ENCODE measurements at places on chromosomes 2 and 18. TPM values are rescaled to one million over a fixed set of nuclear protein-coding genes. Genes with fewer than 3 reads are reported as not detected.

DNA sequence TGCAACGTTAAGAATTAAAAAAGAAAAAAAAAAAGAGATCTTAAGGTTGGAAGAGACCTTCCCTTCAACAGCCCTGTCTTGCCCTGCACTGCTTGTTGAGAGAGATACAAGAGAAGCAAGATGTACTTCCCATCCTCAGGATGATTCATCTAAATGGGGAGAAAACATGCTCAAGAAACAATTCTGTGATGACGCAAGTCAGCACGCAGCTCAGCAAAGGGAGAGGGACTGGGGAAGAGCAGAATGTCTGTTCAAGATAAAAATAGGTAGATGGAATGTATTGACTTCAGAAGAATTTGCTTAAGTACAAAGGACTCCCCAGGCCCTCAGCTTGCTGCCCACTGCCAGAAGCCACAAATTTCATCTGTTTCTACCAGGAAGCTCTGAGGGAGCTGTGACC, 198.2 kb upstream of the SPRED2 start:
- H3K27ac ChIP-seq, result no peak overlapping the region
- peaks cover 3% of the 10 kb centered on the region for H3K27me3 ChIP-seq
- H3K4me3 ChIP-seq, result no peak overlapping the region
- no peaks in the 10 kb centered on the region for H3K4me1 ChIP-seq
- DNase-seq, result no peak
- no peaks in the 10 kb centered on the region for H3K36me3 ChIP-seq

DNA sequence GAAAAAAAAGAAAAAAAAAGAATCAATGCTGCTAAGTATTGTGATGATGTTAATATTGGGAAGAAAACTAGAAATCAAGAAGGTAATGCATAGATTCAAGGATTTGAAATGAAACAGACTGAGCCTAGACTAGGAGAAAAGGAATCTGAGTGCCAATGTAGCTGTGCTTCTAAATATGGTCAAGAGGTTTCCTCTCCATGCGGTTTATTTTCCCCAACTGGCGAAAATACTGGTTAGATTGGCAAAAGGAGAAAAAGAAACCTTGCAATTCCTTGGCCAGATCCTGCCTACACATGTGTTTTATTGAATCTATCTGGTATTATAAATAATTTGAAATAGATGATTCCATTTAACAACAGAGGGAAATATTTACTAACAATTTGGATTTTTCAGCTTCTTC, 5.7 kb downstream of the SCN3A start:
- no peaks in the 10 kb centered on the region for H3K36me3 ChIP-seq
- no peak for DNase-seq
- no peak overlapping the region for H3K4me3 ChIP-seq
- no peak overlapping the region for H3K27ac ChIP-seq

The LINC00305 gene
- not detected for total RNA-seq

GRCh38 chr18:77250926-77251729, 1.5 kb downstream of the GALR1 start:
- peaks cover 65% of the 10 kb centered on the region for H3K27me3 ChIP-seq
- no peak overlapping the region for H3K27ac ChIP-seq
- peak overlapping the region; percentile 61 for H3K4me3 ChIP-seq
- H3K4me1 ChIP-seq, result peaks cover 14% of the 10 kb centered on the region

DNA sequence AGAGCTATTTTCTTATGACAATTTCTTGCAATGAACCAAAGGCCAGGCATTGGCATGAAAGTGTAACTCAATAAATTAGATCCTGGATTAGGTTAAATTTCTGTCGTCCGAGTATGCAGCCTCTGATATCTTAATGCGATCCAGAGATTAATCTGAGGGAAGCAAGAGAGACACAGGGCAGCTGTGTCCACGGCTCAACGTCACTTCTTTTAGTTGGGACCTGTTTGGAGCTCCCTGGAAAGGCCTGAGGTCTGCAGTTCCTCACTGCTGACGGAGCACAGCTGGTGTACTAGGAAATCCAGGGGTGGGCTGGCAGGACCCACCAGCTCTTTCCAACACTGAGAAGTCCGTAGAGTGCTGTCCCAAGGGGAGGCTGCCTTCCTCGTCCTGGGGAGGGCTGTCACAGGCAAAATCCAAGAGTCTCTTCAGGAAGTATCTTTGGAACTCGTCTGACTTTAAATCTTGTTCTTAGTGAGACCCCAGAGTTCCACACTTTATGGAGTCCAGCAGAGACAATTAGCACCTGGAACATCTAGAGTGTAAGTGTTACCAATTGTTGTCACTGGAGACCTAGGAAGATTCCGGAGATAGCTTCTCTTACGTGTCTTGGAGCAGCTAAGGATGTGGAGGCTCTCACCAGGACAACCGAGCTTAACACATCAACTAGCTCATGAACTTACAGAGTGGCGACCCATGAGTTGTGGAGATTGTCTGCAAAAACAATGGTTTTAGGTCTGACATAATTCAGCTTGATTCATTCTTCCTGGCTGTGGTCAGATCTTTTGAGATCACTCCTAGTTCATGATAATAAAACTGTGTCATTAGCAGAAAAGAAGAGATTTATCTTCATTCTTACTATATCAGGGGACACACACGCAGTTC, 173.7 kb downstream of the ACKR3 start:
- peaks cover 3% of the 10 kb centered on the region for H3K27me3 ChIP-seq
- no peaks in the 10 kb centered on the region for H3K36me3 ChIP-seq
- no peak for DNase-seq
- H3K4me3 ChIP-seq, result no peak overlapping the region
- no peaks in the 10 kb centered on the region for H3K4me1 ChIP-seq

DNA sequence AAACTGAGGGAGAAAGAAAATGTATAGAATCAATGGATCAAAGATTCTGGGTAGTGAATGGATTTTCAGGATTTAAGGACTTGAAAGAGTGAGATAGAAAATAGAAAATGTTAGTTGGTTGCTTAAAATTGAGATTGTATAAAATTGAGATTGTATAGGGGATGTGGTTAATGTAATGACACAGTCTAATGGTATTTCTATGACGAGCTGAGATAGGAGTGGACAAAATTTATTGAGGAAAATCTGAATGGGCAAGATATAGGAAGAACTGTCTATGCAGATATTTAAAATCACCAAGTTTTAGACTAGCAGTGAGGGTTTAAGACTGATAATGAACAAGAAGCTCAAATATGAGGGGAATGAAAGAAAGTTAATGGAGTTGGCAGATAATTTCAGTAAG, 406.6 kb downstream of the NYAP2 start:
- no peaks in the 10 kb centered on the region for H3K36me3 ChIP-seq
- H3K4me1 ChIP-seq, result no peaks in the 10 kb centered on the region
- no peak for DNase-seq
- H3K27ac ChIP-seq, result no peak overlapping the region
- H3K4me3 ChIP-seq, result no peak overlapping the region
- peaks cover 2% of the 10 kb centered on the region for H3K27me3 ChIP-seq

- H3K27ac ChIP-seq, result no peak overlapping the region
- H3K4me1 ChIP-seq, result peaks cover 17% of the 10 kb centered on the region
- no peaks in the 10 kb centered on the region for H3K36me3 ChIP-seq
- no peaks in the 10 kb centered on the region for H3K27me3 ChIP-seq
Observed at GRCh38 chr2:176003958-176004357, 1.9 kb upstream of the LNPK start.

- no peak overlapping the region for H3K4me3 ChIP-seq
- DNase-seq, result no peak
- no peak overlapping the region for H3K27ac ChIP-seq
- H3K4me1 ChIP-seq, result no peaks in the 10 kb centered on the region
Observed at GRCh38 chr2:204282525-204282924, 262.8 kb upstream of the PARD3B start.

- H3K4me1 ChIP-seq, result peaks cover 12% of the 10 kb centered on the region
- H3K4me3 ChIP-seq, result peak overlapping the region; percentile 88
- DNase-seq, result no peak
- H3K36me3 ChIP-seq, result peaks cover 39% of the 10 kb centered on the region
Observed at GRCh38 chr2:95208106-95208505, 785 bp downstream of the ZNF892 start.

The PLEK gene
- total RNA-seq, result 1.1 TPM

DNA sequence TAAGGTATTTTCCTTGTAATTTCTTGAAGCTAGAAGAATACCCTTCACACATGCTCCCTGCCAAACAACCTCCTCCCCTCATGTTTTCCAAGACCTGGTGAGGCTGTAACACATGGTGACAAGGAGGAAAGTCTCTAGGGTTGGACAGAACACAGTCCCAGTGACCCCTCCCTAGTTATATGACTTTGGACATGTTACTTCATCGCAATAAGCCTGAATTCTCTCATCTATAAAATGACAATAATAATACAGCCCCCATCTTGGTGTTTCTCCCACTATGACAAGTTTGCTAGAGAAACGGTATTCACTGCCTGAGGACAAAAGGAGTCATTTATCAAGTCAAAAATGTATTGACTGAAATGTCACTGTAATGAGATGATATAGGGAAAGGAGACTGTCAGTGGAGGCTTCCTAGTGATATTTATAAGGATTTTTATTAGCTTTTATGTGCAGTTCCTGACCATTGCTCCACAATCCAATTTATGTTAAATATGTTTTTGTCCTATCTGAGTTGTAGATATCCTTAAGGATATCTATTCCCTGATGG, 464.4 kb downstream of the SUCLG1 start:
- H3K27me3 ChIP-seq, result peaks cover 19% of the 10 kb centered on the region
- no peaks in the 10 kb centered on the region for H3K4me1 ChIP-seq
- no peak overlapping the region for H3K27ac ChIP-seq
- H3K36me3 ChIP-seq, result no peaks in the 10 kb centered on the region
- DNase-seq, result no peak

The BOLL gene
- total RNA-seq, result not detected

DNA sequence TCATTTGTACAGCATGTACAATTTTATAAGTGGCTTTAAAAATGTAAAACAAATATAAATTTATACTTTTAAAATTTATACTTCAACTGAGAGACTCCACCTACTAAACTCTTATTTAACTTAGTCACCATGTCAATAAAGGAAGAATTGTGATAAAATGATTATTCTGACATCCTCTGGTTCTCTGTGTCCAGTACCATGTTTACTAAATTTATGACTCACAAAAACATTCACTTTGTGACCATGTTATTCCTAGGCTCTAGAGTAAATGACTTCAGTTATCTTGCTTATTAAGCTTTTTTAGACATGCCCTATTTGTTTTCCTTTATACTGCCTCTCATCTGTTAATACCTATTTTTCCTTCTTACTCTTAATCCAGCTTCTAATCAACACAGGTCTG, 959.6 kb upstream of the SLC39A10 start:
- H3K4me3 ChIP-seq, result no peak overlapping the region
- no peak overlapping the region for H3K27ac ChIP-seq
- H3K4me1 ChIP-seq, result no peaks in the 10 kb centered on the region
- H3K27me3 ChIP-seq, result no peaks in the 10 kb centered on the region

The SCN9A gene
- not detected for total RNA-seq

DNA sequence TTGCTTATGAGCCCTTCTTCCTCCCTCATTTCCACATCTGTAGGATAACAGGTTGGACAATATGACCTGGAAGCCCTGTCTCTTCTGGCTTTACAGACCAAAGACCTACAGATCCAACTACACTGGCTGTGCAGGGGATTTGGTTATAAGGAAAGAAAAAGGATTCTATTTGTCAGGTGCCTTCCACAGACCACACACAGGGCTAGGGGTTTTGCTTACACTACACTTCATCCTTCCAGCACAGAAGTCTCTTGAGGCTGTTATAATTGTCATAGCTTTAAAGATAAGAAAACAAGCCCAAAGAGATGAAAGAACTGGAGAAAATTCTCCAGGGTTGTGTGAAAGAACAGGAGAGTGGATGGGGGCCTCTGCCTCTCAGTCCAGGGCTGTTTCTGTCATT, 302.6 kb downstream of the MYCN start:
- H3K36me3 ChIP-seq, result no peaks in the 10 kb centered on the region
- no peak overlapping the region for H3K27ac ChIP-seq
- H3K27me3 ChIP-seq, result peaks cover 4% of the 10 kb centered on the region
- no peaks in the 10 kb centered on the region for H3K4me1 ChIP-seq
- no peak overlapping the region for H3K4me3 ChIP-seq

DNA sequence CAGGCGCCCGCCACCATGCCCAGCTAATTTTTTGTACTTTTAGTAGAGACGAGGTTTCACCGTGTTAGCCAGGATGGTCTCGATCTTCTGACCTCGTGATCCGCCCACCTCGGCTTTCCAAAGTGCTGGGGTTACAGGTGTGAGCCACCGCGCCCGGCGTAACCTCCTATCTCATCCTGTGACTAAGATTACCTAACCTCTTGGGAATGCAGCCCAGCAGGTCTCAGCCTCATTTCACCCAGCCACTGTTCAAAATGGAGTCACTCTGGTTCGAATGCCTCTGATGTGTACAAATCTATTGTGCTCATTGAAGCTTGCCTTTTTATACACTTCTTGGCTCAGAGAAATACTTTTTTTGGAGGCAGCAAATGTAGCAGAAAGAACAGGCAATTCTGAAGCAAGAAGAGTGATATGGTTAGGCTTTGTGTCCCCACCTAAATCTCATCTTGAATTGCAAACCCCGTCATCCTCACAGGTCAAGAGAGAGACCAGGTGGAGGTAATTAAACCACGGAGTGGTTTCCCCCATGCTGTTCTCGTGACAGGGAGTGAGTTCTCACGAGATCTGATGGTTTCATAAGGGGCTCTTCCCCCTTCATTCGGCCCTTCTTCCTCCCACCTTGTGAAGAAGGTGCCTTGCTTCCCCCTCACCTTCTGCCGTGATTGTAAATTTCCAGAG, 60.6 kb downstream of the SLC4A3 start:
- no peak overlapping the region for H3K27ac ChIP-seq
- no peaks in the 10 kb centered on the region for H3K36me3 ChIP-seq
- H3K4me3 ChIP-seq, result no peak overlapping the region
- H3K4me1 ChIP-seq, result peaks cover 11% of the 10 kb centered on the region
- DNase-seq, result no peak

DNA sequence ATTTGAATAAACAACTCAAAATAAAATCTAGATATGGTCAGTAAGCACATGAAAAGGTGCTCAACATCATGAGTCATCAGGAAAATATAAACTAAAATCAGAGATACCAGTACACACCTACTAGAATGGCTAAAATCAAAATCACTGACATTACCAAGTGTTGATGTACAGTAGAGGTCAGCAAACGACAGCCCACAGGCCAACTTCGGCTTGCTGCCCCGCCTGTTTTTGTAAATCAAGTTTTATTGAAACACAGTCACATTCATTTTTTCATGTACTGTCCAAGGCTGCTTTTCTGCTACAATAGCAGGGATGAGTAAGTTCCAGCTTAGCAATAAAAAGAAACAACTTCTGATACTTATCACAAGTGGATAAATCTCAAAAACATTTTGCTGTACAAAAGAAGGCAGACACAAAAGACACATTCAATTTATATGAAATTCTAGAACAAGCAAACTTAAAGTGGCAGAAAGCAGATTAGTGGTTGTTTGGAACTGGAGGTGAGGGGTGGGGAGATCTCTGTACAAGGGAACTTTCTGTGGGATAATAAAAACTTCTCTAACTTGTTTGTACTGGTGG, 32.1 kb downstream of the TRAK2 start:
- peaks cover 43% of the 10 kb centered on the region for H3K4me1 ChIP-seq
- no peaks in the 10 kb centered on the region for H3K27me3 ChIP-seq
- peak; percentile 38 for DNase-seq
- H3K4me3 ChIP-seq, result no peak overlapping the region
- H3K27ac ChIP-seq, result peak overlapping the region; percentile 16
- H3K36me3 ChIP-seq, result peaks cover 5% of the 10 kb centered on the region

The UGT1A3 gene
- total RNA-seq, result not detected

Data from activated naive CD4-positive, alpha-beta T cell treated with anti-CD3 and anti-CD28 coated beads for 36 hours (primary cell).